ENCODE measurements at places on chromosomes 3 and 15.

- peak; percentile 70 for DNase-seq
Measured at GRCh38 chr3:150925751-150926201, 20.5 kb upstream of the MINDY4B start.

DNA sequence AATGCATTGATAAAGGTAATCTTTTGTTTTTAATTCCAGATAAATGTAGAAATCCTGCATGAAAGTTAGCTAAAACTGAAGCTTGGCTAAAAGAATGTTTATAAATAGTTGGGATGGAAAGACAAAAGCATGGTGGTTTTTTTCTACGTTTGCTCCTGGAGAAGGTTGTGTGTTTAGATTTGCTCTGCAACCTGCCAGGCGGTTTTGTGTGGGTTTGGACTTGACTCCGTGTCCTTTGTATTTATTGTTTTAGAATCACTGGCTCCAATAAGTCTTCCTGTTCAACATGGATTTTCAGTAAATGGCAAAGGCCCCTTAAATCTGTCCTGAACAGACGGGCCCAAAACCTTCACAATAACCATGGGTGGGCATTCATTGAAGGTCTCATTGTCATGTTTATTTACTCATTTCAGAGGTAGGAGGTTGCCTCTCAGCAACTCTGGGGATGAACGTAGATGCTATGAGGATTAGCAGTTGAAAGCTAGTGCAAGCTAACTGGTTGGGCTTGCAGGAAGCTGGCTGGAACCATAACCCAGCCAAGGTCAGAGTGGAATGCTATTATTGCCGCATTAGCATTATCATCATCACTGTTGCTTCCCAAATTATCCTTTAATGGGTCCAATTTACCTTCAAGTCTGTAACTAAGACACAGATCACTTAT is 60.6 kb upstream of the ADAMTS9 start:
- DNase-seq = no peak

DNA sequence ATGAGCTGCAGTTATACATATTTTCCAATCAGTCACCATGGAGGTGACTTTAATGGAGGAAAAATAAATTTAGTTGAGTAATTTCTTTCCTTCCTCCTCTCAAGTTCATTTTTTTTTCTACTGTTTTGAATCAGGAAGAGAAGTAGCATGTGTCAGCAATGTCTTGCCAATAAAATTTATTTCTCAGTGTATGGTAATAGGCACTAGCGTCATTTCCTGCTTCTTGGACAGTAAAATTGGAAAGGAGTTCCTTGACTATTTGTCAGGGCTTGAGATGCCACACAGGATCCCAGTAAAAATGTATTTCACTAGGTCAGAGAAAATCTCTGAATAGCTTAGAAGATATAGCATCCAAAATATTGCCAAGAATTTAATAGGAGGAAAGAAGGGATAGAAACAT is 605.9 kb downstream of the ROBO1 start:
- no peak for DNase-seq

GRCh38 chr3:52532838-52533622 is 627 bp downstream of the NT5DC2 start:
- DNase-seq = peak; percentile 38

GRCh38 chr3:60609446-60609845 is 641.8 kb downstream of the FHIT start:
- no peak for DNase-seq

DNA sequence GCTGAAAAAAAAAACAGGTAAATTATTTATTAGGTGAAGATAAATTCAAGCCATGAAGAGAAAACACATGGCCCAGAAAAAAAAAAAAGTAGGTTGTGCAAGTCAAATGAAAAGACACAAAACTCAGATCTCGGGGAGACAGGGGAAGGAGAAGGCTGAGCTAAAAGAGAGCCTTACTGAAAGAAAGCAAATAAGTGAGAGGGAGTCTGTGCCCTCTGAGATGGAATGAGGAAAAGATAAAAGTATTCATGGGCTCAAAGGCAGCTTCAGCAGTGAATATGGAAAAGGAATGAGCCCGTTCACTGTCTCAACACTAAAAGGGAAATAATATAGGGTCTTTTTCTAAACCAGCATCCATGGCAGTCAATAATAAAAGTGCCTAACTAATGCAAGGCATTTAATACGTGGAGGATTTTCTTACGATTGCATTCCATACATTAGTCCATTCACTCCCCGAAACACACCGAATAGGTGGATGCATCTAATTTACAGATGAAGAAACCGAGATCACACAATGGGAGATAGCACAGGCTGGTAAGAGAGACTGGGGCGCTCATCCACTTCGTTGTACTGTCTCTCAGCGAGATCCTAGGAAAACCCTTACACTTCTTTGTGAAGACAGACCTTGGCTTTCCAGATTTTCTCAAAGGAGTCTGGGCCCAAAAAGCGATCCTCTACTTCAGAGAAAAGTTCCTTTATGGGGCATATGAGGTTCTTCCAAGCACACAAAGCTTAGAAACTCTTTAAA is 1.1 kb downstream of the TFDP2 start:
- no peak for DNase-seq

DNA sequence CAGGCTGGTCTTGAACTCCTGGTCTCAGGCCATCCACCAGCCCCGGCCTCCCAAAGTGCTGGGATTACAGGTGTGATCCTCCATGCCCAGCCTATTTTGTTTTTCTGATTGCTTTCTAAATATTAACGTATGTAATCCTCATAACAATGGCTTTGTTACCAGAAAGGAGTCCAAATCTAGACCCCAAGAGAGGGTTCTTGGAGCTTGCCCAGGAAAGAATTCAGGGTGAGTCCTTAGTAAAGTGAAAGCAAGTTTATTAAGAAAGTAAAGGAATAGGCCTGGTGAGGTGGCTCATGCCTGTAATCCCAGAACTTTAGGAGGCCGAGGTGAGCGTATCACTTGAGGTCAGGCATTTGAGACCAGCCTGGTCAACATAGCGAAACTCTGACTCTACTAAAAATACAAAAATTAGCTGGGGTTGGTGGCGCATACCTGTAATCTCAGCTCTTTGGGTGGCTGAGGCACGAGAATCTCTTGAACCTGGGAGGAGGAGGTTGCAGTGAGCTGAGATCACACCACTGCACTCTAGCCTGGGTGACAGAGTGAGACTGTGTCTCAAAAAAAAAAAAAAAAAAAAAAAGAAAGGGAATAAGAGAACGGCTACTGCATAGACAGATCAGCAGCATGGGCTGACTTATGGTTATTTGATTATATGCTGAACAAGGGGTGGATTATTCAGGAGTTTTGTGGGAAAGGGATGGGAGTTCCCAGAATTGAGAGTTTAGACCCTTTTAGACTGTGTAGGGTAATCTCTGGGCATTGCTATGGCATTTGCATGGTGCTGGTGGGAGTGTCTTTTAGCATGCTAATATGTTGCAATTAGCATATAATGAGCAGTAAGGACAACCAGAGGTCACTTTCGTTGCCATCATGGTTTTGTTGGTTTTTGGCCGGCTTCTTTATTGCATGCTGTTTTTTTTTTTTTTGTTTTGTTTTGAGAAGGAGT is 36.1 kb downstream of the TYRO3 start:
- DNase-seq = no peak

DNA sequence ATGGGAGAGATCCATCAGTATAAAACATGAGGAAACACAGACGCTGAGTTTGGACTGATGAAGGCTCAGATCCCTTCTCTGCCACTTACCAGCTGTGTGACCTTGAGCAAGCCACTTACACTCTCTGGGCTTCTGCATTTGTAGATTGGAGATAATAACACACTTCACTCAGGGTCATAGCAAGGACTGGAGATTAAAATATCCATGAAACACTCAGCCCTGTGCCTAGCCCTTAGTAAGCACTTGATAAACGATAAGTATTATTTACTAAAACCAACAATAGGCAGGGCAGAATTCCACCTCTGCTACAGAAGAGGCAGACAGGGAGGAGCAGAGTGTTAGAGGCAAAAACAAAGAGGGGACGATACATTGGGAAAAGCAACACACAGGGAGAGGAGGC is 420.5 kb upstream of the WNT5A start:
- DNase-seq = no peak

GRCh38 chr3:116963802-116964201 is 254.2 kb downstream of the TUSC7 start:
- no peak for DNase-seq

DNA sequence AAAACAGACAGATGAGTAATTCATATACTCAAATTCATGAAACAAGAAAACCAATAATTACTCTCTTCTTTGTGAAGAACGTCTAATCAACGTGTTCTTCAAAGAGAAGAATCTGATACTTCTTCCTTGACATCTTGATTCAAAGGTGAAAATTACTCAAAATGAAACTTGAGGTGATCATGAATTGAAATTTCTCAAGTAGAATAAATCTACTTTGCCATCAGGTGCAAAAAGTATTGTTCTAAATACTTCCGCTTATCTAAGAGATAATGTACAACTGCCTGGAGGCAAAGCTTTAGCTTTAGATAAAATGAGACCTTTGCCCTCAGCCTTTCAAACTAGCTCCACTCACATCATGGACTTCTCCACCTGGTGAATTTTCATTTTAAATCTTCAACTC is 13.9 kb upstream of the XXYLT1 start:
- DNase-seq = no peak

- DNase-seq = no peak
Measured at GRCh38 chr3:53287131-53287629, 31.4 kb upstream of the TKT start.

DNA sequence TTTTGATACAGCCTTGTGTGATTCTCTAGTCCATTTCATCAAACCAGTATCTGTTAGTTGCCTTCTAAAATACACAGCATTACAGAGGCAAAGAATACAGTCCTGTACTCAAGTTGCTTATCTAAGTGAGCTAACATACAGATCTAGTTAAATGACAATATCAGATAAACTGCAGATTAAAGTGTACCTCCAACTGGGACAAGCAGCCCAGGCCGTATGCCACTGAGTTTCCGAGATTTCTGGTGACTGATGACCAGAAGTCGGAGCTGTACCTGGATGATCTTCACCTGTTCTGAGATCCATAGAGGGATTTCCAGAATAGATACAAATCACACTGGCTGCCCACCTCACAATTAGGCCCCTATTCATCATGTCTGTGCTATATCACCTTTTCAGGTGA is 6.3 kb upstream of the TRIM59 start:
- DNase-seq = no peak

- no peak for DNase-seq
Measured at GRCh38 chr3:197303452-197303851, 5.0 kb upstream of the DLG1 start.

- DNase-seq = peak; percentile 35
Measured at GRCh38 chr3:161274691-161275298, 53.7 kb downstream of the NMD3 start.

- DNase-seq = no peak
Measured at GRCh38 chr3:176595307-176595706, 602.0 kb downstream of the TBL1XR1 start.

DNA sequence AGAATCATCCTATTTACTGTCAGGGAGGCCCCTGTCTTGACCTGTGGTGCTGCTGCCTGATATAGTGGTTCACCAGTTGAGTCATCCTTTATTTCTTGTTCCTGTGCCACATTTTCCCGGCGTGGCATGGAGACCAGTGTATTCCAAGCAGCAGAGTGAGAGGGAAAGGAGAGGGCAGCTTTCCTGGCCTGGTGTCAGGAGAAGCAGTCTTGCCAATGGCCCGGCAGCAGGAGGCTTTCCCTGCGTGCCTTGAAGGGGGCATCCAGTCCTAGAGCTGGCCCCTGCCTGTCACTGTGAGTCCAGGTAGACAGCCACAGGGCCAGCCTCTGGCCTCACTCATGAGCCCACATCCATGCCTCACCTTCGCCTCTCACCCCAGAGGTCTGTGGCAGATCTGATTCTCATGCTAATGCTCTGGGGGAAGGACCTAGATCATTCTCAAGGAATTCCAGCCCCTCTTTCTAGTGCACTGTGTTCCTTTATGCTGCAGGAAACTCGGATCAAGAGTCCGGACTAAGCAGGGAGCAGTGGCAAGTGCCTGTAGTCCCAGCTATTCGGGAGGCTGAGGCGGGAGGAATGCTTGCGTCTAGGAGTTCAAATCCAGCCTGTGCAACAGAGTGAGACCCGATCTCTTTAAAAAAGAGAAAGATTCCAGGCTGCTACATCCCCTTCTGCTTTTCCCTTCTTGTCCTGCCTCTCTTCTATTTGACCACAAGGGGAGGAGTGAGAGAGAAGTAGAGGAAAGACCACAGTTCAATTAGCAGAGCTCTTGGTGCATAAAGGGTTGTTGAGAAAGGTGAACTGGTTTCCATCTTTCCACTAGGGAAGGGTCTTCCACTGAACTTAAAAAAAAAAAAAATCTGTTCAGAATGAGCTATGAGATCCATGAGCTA is 66.8 kb upstream of the HACD2 start:
- no peak for DNase-seq

DNA sequence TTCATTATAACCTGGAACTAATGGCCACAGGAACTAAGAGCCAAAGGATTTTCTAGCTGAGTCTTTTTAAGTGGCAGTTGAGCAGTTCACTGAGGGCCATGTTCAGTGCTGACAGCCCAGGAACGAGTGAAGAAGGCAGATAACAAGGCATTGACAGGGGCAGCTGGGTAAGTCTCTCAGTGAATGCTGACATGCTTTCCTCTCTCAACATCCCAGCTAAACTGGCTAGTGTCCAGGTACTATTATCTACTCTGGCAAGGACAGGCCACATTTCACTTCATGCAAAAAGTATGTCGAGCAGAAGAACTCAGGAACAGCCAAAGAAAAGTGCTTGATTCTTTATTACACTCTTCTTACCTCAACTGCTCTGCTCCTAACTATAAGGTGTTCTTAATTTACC is 515.9 kb downstream of the NLGN1 start:
- no peak for DNase-seq

- no peak for DNase-seq
Measured at GRCh38 chr3:170092907-170093306, 55.1 kb downstream of the GPR160 start.

DNA sequence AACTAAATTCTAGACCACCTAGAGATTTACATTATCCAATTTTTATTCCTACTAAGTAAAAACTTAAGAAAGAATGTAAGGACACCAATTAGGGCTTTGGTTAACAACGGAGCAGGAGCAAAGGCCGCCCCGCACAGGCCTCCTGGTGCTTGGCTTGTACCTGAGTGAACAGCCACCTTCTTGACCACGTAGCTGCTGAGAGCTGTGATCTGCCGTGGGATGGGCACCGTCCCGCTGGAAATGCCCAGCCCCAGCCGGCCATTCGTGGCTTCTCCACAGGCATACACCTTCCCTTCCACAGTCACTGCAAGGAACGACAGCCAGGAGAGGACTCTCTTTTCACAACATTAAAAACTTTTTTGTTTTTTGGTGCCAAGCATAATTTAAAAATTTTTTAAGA is 79.6 kb upstream of the OCA2 start:
- no peak for DNase-seq

DNA sequence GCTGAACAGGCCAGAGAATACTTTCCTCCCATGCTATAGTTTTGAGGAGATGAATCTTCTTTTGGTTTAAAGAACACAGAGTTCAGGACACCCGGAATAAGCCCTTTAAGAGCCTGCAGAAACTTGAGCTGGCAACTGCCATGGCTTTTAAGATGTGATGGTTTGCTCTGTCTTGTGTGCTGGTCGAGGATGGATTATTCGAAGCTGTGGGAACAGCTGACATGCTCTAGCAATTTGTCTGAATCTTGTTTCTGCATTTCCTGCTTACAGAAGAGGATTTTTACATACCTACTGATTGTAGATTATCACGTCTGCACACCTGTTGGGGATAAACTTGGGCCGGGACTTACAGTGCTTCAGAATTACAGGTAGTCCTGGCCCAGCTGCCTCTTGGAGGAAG is 396.9 kb downstream of the LRTM1 start:
- no peak for DNase-seq

Data from activated T-cell treated with anti-CD3 and anti-CD28 coated beads, Interleukin-2, amount 50 U/mL, for 72 hours (primary cell).